ENCODE measurements at places on chromosomes 3 and 15.

GRCh38 chr3:141094790-141095545 lies 43.8 kb downstream of the SPSB4 start:
- DNase-seq: no peak

DNA sequence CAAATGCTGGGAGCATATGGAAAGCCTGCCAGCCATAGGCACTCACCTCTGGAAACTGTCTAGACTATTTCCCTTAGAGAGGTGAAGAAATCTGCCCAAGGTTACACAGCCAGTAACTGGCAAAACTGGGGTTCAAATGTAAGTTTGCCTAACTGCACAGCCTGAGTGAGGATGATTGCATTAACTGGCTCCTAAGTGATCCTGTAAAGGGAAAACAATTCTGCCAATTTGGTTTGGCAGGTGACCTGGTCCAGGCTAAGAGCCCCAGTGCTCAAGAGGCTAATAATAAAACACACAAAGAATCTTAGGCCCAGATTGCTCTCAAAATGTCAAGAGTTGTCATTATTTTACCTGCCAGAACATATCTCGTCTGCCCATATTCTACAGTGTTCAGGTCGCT lies 43.9 kb upstream of the SPRED1 start:
- DNase-seq: no peak

GRCh38 chr15:47244361-47244760 lies 472.9 kb upstream of the SEMA6D start:
- DNase-seq: no peak

DNA sequence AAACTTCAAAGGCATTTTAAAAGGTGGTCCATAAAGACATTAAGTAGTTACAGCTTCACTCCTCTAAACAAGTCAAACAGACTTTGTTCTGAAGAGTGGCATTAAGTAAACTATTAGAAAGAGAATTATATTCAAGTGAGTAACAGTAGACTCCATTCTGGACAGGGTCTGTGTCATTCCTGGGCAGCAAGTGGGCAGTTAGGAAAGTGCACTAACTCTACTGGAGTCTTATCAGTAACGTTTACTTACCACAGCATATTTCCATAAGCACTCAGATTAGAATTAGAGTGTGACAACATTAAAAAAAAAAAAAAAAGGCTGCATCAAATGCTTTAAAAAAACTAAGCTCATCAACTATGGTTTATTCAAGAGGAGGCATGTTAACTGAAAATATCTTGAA lies 10.6 kb downstream of the UBR1 start:
- DNase-seq: no peak

GRCh38 chr15:52241489-52241888 lies 50.3 kb upstream of the GNB5 start:
- no peak for DNase-seq

DNA sequence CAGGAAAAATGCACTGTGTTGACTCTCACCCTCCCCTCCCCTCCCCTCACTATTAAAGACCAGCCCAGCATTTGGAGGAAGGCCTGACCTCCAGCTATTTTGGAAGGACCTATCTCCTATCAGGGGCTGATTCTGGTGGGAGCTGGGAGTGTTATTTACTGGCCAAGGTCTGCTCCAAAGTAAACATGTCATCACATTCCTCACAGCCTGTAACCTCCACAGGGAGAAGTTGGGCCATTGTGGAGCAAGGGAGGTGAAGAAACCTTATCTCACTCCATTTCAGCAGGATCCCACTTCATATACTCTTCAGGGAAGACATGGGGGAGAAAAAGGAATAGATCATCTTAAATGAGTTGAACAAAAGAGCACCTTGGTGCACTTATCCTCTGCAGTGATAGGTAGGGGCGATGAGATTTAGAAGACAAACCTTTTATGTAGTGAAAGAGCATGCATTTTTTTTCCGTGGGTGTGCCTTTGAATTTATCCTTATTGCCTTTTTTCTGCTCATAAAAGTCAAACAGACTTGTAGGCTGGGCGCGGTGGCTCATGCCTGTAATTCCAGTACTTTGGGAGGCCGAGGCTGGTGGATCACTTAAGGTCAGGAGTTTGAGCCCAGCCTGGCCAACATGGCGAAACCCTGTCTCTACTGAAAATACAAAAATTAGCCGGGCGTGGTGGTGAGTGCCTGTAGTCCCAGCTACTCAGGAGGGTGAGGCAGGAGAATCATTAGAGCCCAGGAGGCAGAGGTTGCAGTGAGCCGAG lies 15.6 kb upstream of the FLNB start:
- no peak for DNase-seq

- DNase-seq: peak; percentile 62
Observed at GRCh38 chr15:89760303-89761008, 9.4 kb upstream of the MESP1 start.

- DNase-seq: no peak
Observed at GRCh38 chr15:28271697-28272260, 50.2 kb downstream of the HERC2 start.

DNA sequence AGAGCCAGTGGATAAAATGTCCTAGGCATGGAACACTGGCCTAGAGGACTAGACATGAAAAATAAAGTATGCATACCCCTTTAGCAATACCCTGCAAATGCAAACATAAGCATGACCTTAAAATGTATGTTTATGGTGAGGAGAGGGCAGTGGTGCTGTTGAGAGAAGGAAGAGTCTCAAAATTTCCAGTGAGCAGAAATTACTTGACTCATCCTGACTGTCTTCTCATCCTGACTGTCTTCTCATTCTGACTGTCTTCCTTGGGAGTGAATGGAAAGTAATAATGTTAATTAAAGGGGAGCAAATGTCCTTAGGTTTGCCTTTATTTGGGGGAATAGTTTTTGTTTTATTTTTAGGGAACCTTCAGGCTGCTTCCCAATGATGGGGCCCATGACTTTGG lies 121.5 kb upstream of the GALNT15 start:
- DNase-seq: no peak

DNA sequence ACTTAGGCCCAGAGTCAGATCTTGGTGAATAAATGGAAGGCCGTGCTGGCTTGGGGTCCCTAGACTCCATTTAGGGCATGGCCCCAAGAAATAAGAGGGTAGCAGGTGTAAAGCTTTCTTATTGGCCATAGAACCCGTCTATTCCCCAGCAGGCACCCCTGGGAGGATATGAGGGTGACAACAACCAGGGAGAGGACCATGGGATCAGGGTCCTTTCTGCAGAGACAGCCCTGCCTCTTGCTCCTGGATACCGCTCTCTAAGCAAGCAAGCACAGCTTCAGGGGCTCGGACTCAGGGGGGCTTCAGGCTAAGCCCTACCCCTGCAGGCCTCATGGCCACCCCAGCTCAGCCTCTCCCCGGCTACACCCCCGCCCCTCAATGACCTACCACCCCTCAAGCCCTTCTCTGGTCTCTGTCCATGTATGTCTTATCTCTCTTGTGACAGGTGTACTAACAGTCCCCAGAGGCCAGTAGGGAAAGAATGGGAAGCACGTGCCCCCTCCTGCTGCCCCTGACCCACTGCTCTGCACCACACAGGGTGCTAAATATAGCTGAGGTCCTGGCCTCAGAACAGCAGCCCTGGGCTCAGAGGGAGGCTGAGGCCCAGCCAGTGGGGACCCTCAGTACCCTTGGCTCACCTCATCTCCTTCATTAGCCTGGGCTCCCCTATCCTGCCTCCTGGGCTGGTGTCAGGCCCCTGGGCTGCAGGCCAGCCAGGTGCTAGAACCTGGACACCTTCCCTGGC lies 1.9 kb downstream of the XIRP1 start:
- DNase-seq: no peak

- DNase-seq: peak; percentile 65
Observed at GRCh38 chr3:12479919-12480427, 4.3 kb upstream of the TSEN2 start.

- DNase-seq: no peak
Observed at GRCh38 chr3:178386880-178387279, 149.4 kb upstream of the KCNMB2 start.

DNA sequence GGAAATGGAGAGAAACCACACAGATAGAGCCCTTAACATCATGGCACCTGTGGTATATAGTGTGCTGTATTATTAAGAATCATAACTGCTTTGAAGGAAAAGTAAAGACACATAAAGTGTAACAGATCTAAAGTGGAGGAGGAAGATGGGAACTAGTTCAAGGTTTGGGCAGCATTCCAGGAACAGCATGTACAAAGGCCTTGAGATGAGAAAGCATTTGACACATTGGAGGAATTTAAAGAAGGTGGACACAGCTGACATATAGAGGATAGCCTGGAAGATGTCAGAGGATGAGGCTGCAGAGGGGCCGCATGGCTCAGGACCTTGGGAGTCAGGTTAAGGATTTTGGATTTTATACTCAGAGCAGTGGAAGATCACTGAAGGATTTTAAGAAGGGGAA lies 39.0 kb downstream of the LRTM1 start:
- DNase-seq: no peak

- DNase-seq: no peak
Observed at GRCh38 chr3:46565077-46565476, 1.0 kb downstream of the LRRC2 start.

GRCh38 chr3:52022323-52023100 lies 26.8 kb upstream of the RPL29 start:
- no peak for DNase-seq

GRCh38 chr3:104908761-104909160 lies 457.9 kb upstream of the ALCAM start:
- no peak for DNase-seq

GRCh38 chr3:142228964-142229363 lies 3.6 kb upstream of the GK5 start:
- DNase-seq: no peak

- DNase-seq: no peak
Observed at GRCh38 chr3:126912027-126912422, 70.9 kb upstream of the PLXNA1 start.

GRCh38 chr3:130462089-130462488 lies 54.9 kb upstream of the COL6A6 start:
- no peak for DNase-seq
